ENCODE measurements at places on chromosomes 4 and X.
A peak's percentile ranks its signal among the peaks of the same experiment; 100 is the strongest.

- DNase-seq = no peak
Observed at GRCh38 chrX:153819384-153820040, 10.8 kb downstream of the PDZD4 start.

DNA sequence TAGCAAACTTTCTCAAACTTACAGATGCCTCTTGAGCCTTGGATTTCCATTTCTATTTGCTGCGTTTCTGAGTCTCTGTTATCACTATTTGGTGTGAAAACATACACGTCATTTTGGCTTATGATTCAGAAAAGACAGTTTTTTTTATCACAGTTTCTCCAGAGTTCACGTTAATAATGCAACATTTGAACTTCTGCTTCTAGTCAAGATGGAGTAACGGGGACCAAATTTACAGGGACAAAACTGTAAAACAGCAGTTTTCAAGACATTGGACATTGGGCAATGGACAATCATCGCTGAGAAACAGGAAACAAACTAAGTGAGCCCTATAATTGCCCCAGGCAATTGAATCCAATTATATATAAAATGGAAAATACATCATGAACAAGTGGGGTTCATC, 36.2 kb upstream of the TASL start:
- peak; percentile 17 for DNase-seq

DNA sequence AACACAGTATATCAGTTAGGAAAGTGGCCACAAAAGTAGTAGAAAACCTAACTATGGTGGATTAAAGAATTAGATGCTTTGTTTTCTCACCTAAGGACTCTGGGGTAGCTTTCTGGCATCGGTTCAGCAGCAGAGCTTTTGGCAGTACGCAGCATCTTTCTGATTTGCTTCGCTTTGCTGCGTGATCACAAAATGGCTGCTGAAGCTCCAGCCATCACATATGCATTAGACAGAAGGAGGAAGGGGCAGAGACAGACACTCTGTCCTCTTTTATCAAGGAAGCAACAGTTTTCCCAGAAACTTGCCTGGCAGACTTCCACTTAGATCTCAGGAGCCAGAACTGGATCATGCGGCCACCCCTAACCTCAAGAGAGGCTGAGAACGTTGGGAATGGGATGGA, 15.1 kb downstream of the TREX2 start:
- no peak for DNase-seq

- no peak for DNase-seq
Observed at GRCh38 chrX:70437011-70437410, 7.6 kb upstream of the DLG3 start.

- no peak for DNase-seq
Observed at GRCh38 chrX:13360146-13360545, 40.3 kb upstream of the ATXN3L start.

Measured in OCI-M1 (cell line).